ENCODE measurements at places on chromosomes 7 and 10.

- no peak overlapping the region for H3K27ac ChIP-seq
- H3K36me3 ChIP-seq, result no peaks in the 10 kb centered on the region
- DNase-seq, result no peak
These were observed 481.0 kb downstream of the TNS3 start for GRCh38 chr7:47100817-47101435.

DNA sequence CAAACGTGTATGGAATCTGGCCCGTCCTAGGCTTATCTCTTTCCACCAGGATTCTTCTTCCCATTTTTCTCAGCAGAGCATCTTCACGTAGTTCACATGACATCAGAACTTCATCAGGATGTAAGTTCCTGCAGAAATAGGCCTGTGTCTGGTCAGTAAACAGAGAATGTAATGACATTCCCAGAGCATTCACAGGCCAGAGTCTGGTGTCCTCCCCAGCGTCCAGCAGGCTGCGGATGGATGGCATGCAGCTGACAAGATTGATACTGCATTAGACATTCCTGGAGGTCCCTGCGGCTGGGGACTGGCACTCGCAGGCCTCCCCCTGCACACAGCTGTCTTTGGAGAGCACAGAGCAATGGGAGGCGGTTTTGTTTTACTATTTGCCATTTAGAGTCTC lies 28.7 kb downstream of the MGMT start:
- H3K27ac ChIP-seq, result no peak overlapping the region
- H3K4me1 ChIP-seq, result no peaks in the 10 kb centered on the region
- no peak for DNase-seq
- no peaks in the 10 kb centered on the region for H3K27me3 ChIP-seq

DNA sequence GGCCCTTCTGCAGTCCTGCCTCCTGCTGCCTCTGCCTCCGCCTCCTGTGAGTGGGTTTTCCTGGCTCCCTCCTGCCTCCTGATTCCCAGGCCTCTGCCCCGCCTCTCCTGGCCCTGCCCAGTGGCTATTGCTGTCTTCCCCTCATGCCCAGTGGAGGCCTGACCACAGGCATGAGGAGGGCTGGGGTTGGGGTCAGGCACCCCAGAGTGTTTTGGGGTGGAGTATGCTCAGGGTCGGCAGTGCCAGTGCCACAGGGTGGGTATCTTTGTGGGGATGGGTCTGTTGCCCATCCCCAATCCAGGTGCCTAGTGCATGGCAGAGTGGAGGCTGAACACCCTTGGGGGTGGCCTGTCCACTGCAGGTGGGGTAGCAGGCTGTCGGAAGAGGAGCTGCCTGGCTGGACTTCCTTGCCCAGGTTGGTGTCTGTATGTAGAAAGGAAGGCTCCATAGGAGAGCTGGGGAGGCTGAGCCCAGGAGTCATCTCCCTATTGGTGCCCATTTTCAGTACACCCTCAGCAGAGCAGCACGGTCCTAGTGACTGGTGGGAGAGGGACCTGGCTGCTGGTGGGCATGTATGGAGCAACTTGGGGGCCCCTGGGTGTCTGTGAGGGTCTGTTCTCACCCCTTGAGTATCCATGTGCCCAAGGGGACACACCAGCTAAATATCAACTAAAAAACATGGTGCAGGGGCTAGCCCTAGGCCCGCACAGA lies 62.2 kb downstream of the ARHGAP22 start:
- H3K4me3 ChIP-seq, result no peak overlapping the region
- no peaks in the 10 kb centered on the region for H3K4me1 ChIP-seq
- H3K27ac ChIP-seq, result no peak overlapping the region
- H3K36me3 ChIP-seq, result no peaks in the 10 kb centered on the region
- DNase-seq, result no peak

DNA sequence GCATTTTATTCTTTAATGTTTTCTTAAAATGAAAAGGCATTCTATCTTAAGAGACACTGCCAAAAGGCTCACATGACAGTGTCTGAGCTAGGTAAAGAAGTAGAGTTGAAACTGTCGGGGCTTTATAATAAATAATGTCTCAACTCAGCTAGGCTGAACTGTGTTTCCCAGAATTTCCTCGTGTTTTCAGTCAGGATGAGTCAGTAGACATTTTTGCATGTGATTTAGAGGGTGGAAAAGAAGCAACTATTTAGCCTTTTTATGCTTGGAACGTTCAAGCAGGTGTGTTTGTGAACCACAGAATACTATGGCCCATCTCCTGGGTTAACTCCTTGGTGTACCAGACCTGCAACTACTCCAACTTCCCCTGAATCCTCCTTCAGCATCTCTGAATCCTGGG lies 23.4 kb upstream of the LIPA start:
- DNase-seq, result no peak
- H3K27ac ChIP-seq, result no peak overlapping the region
- no peaks in the 10 kb centered on the region for H3K36me3 ChIP-seq
- H3K4me1 ChIP-seq, result no peaks in the 10 kb centered on the region
- H3K4me3 ChIP-seq, result no peak overlapping the region

DNA sequence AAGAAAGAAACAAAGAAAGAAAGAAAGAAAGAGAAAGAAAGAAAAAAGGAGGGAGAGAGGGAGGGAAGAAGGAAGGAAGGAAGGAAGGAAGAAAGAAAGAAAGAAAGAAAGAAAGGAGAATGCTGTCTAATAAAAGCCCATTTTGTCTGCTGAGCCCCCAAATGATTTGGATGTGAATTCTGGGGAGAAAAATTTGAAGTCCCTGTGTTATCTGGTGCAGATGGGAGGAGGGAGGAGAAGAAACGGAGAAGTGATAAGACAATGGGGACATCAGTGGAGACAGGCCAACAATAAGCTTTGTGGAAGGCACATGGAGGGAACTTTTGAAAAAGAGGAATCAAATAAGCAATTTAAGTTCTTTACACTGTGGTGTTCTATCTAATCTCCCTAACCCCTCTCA lies 24.6 kb upstream of the TMEM273 start:
- H3K36me3 ChIP-seq, result no peaks in the 10 kb centered on the region
- H3K27ac ChIP-seq, result no peak overlapping the region
- no peaks in the 10 kb centered on the region for H3K27me3 ChIP-seq

GRCh38 chr7:13981070-13981469 lies 8.4 kb downstream of the ETV1 start:
- H3K27ac ChIP-seq, result no peak overlapping the region
- H3K4me3 ChIP-seq, result no peak overlapping the region
- no peaks in the 10 kb centered on the region for H3K4me1 ChIP-seq
- H3K27me3 ChIP-seq, result no peaks in the 10 kb centered on the region

- H3K36me3 ChIP-seq, result no peaks in the 10 kb centered on the region
- no peak for DNase-seq
- H3K4me3 ChIP-seq, result no peak overlapping the region
- H3K4me1 ChIP-seq, result peaks cover 13% of the 10 kb centered on the region
These were observed 28.0 kb downstream of the GRK5 start for GRCh38 chr10:119235356-119235755.

- H3K4me3 ChIP-seq, result no peak overlapping the region
- no peaks in the 10 kb centered on the region for H3K36me3 ChIP-seq
- no peak overlapping the region for H3K27ac ChIP-seq
- H3K4me1 ChIP-seq, result no peaks in the 10 kb centered on the region
- no peak for DNase-seq
- H3K27me3 ChIP-seq, result no peaks in the 10 kb centered on the region
These were observed 52.8 kb downstream of the COBL start for GRCh38 chr7:51263631-51264484.

DNA sequence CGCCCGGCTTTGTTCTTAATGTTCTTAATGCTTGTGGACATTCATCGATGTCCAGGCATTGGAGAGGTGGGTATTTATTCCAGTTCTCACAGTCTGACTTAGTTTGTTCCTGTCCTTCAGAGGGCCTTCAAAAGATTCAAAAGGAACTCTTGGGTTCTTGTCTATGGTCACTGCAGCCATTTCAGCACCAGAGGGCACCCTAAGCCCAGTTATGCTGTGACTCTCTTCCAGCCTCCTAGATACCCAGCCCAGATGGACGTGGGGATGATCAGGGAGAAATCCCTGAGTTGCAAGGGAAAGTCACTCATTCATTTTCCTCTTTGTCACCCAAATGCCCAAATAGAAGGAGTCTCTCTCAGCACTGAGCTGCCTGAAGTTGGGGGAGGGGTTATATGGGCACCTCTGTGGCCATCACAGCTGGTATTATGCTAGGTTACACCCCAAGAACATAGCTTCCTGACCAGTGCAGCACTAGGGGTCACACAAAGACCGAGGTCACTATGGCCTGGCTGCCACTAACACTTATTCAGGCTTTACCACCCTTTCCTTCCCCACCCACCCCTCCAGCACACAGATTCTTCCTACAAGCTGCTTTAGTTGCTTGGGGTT lies 26.5 kb upstream of the CCDC126 start:
- H3K36me3 ChIP-seq, result no peaks in the 10 kb centered on the region
- H3K27ac ChIP-seq, result no peak overlapping the region
- peak; percentile 60 for DNase-seq

DNA sequence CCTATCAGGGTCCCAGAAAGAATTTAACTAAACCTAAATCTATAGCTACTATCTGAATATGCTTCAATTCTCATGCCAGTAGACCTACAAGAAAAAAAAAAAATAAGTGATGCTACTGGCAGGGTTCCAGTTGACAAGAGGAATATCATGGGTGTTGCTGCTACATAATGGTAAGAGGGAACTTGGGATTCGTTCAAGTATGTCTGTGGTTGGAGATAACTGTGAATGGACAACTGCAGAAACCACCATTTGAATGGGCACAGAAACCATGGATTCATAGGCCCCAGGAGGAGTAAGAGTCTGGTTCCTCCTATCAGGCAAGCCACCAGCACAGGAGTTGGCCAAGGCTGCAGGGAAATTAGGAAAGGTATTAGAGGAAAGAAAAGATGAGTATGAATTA lies 287.6 kb upstream of the HGF start:
- no peaks in the 10 kb centered on the region for H3K27me3 ChIP-seq
- no peaks in the 10 kb centered on the region for H3K4me1 ChIP-seq
- no peaks in the 10 kb centered on the region for H3K36me3 ChIP-seq
- no peak overlapping the region for H3K4me3 ChIP-seq
- DNase-seq, result no peak

GRCh38 chr10:112585126-112585525 lies 138.1 kb downstream of the VTI1A start:
- DNase-seq, result no peak
- H3K4me3 ChIP-seq, result no peak overlapping the region
- no peak overlapping the region for H3K27ac ChIP-seq
- H3K4me1 ChIP-seq, result no peaks in the 10 kb centered on the region
- no peaks in the 10 kb centered on the region for H3K27me3 ChIP-seq

DNA sequence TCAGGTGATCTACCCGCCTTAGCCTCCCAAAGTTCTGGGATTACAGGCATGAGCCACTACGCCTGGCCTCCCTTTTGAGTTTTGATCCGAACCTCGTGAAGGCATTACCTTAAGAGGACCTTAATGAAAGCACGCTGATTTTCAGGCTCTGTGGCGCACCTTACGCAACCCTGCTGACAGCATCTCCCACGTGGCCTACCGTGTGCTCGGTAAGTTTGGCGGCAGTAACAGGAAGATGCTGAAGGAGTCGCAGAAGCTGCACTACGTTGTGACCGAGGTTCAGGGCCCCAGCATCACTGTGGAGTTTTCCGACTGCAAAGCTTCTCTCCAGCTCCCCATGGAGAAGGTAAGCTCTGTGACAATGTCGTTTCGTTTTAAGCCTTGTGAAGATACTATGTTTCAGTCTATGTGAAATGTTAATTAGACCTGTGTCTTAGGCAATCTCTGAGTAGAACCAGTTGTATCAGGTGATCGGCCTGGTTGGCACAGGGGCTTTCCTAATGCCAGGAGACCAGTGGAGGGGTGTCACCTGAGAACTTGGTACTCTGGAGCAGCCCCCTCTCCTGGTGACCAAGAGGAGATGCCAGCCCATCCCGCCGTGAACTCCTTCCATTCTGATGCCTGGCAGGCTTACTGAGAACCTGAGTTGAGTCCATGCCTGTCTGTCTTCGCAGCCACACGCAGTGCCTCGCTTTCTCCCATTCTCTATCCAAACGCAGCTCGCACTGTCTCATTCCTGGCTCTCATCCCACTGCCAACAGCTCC lies 43.5 kb downstream of the TRRAP start:
- no peaks in the 10 kb centered on the region for H3K27me3 ChIP-seq
- H3K27ac ChIP-seq, result no peak overlapping the region
- no peaks in the 10 kb centered on the region for H3K4me1 ChIP-seq
- peaks cover 37% of the 10 kb centered on the region for H3K36me3 ChIP-seq
- DNase-seq, result no peak
- no peak overlapping the region for H3K4me3 ChIP-seq

DNA sequence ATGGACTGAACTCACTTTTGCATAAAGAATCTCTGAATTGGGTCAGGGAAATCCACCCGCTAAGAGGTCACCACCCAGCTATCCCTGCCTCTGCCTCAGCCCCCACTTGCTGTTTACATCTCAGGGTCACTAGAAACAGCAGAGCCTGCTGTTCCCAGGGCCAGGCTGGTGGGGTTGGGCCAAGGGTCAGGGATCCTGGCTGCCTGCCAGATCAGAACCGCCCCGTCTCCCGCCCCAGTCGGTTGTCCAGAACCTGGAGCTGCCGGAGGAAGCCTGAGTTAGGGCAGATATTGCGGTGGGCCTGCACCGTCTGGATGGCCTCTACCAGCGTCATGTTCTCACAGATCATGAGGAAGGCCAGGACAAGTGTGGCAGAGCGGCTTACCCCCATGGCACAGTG lies 17.0 kb upstream of the SAMD8 start:
- no peaks in the 10 kb centered on the region for H3K4me1 ChIP-seq
- H3K4me3 ChIP-seq, result no peak overlapping the region
- DNase-seq, result no peak

- DNase-seq, result no peak
- H3K4me3 ChIP-seq, result peak overlapping the region; percentile 96
- H3K36me3 ChIP-seq, result no peaks in the 10 kb centered on the region
- peaks cover 11% of the 10 kb centered on the region for H3K4me1 ChIP-seq
These were observed 625 bp downstream of the RP9 start for GRCh38 chr7:33108554-33109004.

- H3K27ac ChIP-seq, result no peak overlapping the region
- H3K36me3 ChIP-seq, result no peaks in the 10 kb centered on the region
- H3K4me3 ChIP-seq, result no peak overlapping the region
- no peaks in the 10 kb centered on the region for H3K4me1 ChIP-seq
- no peaks in the 10 kb centered on the region for H3K27me3 ChIP-seq
These were observed 145.2 kb downstream of the LYZL1 start for GRCh38 chr10:29434111-29434510.

DNA sequence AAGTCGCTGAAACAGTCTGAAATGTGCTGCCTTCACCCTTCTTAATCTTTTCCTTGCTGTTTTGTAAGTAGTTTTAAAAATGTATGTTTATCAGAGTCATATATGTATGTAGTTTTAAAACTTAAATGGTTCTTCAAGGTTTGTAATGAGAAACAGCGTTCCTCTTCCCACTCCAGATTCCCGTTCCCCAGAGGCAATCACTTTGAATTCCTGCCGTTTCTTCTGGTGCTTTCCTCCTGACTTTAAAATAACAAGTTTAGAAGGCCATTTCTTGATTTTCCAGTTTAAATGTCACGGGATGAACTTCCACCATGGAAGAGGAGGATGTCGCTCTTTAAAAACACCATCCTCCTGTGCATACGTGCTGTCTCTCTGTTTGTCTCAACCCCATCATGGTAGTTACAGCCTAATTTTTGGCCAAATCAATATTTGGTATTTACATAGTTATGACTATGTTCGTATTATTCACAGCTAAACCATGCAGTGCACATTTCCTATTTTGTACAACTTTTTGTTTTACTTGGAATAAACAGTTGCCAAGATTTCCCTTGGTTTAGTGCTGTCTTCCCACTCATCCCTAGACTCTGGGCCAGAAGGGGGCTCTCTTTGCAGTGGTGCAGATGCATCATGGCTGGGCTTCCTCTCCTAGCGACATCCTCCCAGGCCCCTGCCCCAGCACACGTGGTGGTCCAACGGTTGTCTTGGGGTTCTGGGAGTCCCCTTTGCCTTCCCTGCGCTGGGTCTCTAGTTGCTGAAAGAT lies 151.4 kb downstream of the PTPN20 start:
- no peak overlapping the region for H3K27ac ChIP-seq
- H3K36me3 ChIP-seq, result no peaks in the 10 kb centered on the region
- no peaks in the 10 kb centered on the region for H3K4me1 ChIP-seq
- peaks cover 7% of the 10 kb centered on the region for H3K27me3 ChIP-seq
- no peak overlapping the region for H3K4me3 ChIP-seq
- no peak for DNase-seq
